ENCODE measurements at places on chromosomes 2 and 18.

- no peak overlapping the region for H3K27ac ChIP-seq
- no peak for DNase-seq
- H3K27me3 ChIP-seq: no peaks in the 10 kb centered on the region
- H3K4me3 ChIP-seq: no peak overlapping the region
Observed at GRCh38 chr2:230650585-230651137, 62.0 kb upstream of the CAB39 start.

- no peaks in the 10 kb centered on the region for H3K27me3 ChIP-seq
- no peak overlapping the region for H3K4me3 ChIP-seq
- no peaks in the 10 kb centered on the region for H3K4me1 ChIP-seq
Observed at GRCh38 chr2:219857751-219858150, 230.3 kb downstream of the SLC4A3 start.

- no peaks in the 10 kb centered on the region for H3K4me1 ChIP-seq
- H3K27ac ChIP-seq: no peak overlapping the region
- H3K27me3 ChIP-seq: no peaks in the 10 kb centered on the region
- DNase-seq: no peak
- H3K4me3 ChIP-seq: no peak overlapping the region
- H3K36me3 ChIP-seq: no peaks in the 10 kb centered on the region
Observed at GRCh38 chr2:217379807-217380206, 519.9 kb upstream of the TNP1 start.

DNA sequence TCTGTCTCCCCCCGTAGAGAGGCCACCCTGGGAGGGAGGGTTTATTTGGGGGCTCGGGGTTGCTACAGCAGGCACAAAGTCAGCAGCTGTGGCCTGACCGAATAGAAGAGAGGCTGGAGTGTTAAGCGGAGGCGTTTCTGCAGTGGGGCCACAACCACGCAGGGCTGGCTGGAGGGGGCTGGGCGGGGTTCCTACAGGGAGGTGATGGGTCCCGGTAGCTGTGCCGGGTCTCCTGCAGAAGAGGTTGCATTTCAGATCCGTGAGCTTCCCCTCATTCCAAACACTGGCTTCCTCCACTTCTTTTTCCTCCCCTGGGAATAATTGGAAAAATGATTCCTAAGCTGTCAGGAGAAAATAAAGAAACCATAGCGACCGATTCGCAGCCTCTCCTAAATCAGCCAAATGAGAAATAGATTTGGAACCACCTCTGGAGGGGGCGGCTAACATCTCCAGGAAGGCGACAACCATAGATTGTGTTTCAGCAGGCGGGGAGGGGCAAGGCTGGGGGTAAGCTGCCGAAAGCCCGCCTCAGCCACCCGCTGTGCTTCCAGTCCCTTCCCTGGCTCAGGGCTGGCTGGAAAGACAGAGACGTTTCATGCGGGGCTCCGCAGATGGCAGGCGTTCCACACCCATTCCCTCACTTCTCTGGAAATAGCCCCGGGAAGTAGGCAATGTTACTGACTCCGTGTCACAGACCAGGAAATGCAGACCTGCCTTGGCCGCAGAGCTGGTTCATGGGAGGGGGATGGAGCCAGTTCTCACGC, 85.6 kb upstream of the TAF1B start:
- DNase-seq: no peak
- H3K27me3 ChIP-seq: no peaks in the 10 kb centered on the region
- peak overlapping the region; percentile 36 for H3K27ac ChIP-seq

DNA sequence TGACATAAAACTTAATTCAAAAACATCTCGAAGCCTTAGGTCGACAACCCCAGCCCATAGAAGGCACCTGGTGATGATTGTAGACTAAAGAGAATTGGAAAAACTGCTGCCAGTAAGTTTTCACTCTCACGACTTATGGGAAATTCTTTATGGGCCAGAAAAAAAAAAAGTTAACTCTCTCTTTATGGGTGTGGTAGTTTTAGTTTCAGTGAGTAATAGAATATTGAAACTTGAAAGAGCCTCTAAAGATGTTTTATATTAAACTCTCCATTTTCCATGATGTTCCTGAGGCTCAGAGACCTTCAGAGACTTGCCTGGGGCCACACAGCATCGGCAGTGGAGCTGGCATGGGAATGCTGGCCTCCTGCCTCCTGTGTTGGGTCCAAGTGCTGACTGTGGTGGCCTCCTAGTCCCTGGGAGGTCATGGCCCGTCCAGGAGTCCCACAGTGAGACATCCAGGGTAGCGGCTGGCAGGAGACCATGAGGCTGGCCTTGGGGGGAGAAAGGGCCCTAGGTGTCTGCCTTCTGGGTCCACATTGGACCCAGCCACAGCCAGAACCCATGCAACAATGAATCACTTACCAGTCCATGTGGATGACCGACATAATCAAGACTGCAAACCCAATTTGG, 158.9 kb downstream of the SEPTIN10 start:
- H3K4me1 ChIP-seq: peaks cover under 1% of the 10 kb centered on the region
- no peaks in the 10 kb centered on the region for H3K27me3 ChIP-seq
- H3K4me3 ChIP-seq: no peak overlapping the region
- no peak overlapping the region for H3K27ac ChIP-seq
- DNase-seq: no peak
- peaks cover 8% of the 10 kb centered on the region for H3K36me3 ChIP-seq

DNA sequence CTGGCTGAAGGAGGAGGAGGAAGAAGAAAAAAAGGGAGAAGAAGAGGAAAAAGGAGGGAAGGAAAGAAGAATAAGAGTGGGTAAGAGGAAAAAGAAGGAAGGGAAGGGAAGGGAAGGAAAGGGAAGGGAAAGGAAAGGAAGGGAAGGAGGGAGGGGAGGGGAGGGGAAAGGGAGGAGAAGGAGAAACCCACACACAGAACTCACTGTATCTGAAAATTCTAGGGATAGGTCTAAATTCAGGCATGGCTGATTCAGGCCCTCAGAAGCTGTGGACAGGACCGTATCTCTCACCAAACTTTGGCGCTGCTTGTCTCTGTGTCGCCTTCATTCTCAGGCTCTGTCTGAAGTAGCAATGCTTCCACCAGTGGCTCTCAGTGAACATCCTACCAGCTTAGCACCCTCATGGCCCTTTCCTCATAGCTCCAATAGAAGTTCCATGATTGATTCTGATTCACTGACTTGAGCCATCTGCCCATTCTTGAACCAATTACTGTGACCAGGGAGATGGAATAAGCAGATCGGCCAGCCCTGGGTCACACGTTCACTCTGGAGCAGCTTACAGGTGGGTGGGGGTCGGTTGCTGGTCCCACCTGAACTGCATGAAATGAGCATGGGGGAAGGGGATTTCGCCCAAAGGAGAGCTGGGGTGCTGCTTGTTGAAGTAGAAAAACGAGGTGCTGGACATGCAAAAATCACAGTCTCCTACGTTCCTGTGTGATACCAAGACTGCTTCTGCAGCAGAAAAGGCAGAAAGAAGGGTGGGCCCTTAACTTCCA, 59.7 kb downstream of the TTC32 start:
- no peak overlapping the region for H3K27ac ChIP-seq
- H3K36me3 ChIP-seq: no peaks in the 10 kb centered on the region
- no peaks in the 10 kb centered on the region for H3K27me3 ChIP-seq
- H3K4me1 ChIP-seq: no peaks in the 10 kb centered on the region
- DNase-seq: peak; percentile 72
- H3K4me3 ChIP-seq: no peak overlapping the region

- H3K27ac ChIP-seq: no peak overlapping the region
- no peaks in the 10 kb centered on the region for H3K27me3 ChIP-seq
- H3K4me3 ChIP-seq: no peak overlapping the region
- H3K4me1 ChIP-seq: no peaks in the 10 kb centered on the region
Observed at GRCh38 chr2:205850132-205850531, 167.8 kb downstream of the NRP2 start.

DNA sequence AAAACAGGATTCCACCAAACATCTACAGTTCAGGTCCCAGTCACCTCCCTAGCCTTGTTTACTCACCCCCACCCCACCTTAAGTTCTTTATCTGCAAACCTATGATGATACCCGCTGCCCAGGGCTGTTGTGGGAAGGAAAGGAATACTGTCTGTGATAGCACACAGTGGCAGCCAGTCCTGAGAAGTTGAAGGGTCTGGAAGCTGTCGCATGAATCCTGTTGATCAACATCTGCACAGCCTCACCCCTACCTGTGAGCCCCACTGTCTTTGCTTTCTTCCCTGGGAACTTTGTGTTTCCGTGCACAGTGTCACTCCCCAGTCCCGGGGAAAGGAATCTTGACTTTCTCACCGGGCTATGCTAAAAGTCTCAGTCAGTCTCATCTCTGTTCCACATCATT, 160.7 kb upstream of the EPAS1 start:
- no peak overlapping the region for H3K27ac ChIP-seq
- no peak overlapping the region for H3K4me3 ChIP-seq
- no peaks in the 10 kb centered on the region for H3K36me3 ChIP-seq
- DNase-seq: no peak

Measured in vagina (tissue), 2 donors.